Tongue (tissue), 3 donors: ENCODE measurements at places on chromosomes 5 and 9. TPM values are rescaled to one million over a fixed set of nuclear protein-coding genes. Genes with fewer than 3 reads are reported as not detected.

DNA sequence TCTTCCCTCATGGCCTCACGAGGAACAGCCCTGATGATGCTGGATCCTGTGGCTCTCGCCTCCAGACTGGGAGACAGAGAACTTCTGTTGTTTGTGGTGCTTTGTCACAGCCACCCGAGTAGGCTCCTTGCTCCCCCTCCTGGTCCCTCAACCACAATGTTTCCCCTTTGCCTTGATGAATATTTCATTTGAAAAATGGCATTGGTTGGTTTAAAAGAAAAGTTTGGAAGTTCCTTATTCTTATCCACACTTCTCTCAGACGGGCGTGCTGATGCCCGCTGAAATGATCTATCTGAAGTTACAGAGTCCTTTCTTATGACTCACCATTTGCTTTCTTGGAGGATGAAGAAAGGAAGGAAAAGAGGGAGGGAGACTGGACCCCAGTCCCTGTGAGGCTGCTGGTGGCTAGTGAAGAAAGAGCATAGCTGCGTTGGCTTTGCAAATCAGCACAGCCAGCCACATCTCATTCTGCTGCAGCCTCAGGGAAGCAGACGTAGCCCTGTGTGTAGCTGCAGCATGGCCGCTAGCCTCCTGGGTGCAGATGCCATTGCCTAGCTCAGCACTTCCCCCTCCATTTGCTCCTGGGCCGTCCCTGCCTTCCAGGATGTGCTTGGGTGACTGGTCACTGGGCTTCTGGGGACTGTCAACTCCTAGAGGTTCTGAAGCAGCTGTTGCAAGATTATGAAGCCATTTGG, 185.9 kb downstream of the ERCC6L2 start:
- DNase-seq, result peak; percentile 60

DNA sequence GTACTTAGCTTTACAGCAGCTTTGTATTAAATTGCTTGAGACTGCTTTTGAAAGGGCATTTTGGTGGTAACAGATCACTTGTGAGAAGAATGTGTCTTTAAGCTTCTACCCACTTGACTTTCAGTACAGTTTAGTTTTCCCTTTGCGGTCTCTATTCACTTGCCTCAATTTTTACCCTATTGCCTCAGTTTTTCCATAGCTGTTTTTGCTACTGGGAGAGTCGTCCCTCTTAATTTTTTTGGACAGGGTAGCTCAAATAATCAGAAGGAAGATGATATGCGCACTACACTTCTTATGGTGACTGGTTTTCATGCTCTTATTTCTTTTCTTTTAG, 18.8 kb downstream of the UGCG start:
- DNase-seq, result no peak

GRCh38 chr5:57791875-57792274, 309.3 kb upstream of the ACTBL2 start:
- no peak for DNase-seq

Gene ARSI
- total RNA-seq, result 18.9 TPM

Gene IL4
- not detected for total RNA-seq
